ENCODE measurements at places on chromosomes 6 and 20.

DNA sequence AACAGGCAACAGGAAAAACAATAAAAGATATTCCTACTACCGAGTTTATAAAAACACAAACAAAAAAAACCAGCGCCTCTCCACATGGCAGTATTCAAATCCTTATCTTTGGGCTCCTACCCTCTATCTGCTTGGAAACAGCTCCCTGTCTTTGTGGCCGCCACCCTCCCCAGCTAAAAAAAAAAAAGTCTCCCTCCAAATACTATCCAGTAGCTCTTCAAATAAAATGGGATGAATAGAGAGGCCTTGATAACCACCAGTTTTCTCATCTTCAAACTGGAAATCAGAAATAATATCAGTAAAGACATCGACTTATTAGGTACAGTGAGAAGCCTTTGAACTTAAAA is 96.2 kb downstream of the PSMG4 start:
- no peak for DNase-seq

GRCh38 chr20:43766385-43766784 is 39.6 kb upstream of the GTSF1L start:
- no peak for DNase-seq

DNA sequence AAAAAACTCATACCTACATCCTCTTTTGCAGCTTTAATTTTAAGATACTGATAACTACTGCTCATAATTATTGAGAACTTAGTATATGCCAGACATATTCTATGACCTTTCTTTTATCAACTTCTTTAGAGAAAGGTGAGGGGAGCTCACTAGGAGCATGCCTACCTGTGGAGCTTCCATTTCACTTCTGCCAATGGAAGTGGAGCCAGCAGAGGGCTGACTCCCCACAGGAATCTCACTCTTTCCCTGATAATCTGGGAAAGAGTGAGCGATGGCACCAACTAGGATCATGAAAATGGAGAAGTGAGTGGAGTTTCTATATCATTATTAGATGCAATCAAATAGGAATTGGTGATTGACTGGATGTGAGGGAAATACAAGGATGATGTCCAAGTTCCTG is 484.9 kb downstream of the LMBRD1 start:
- no peak for DNase-seq

DNA sequence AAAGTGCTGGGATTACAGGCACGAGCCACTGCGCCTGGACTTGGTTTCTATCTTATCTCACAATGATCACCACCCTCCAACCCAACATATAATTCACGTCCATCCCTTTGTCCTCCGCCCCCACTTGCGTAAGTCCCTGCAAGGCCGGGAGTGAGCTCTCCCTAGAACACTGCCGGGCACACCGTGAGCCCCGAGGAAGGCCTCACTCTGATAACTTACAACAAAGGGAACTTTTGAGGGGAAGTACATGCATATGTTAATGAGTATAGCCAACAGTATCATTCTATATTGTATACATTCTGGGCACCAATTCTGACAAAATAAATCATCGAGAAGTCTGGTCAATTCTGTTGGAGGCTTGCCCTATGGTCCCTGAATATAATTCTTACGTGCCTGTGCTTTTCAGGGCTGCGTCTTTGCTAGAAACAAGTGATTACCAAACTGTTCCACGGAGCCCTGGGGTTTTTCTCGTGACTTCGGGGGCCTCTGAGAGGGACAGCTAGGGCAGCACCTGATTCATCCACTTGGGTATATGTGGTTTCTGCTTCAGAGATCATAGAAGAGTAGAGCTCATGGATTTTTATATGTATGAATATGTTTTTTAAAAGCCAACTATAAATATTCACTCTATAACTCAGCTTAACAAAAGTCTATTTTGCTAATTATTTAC is 469.8 kb upstream of the AGPAT4 start:
- no peak for DNase-seq

- DNase-seq = no peak
Observed at GRCh38 chr20:5660346-5660745, 89.9 kb upstream of the SHLD1 start.

- no peak for DNase-seq
Observed at GRCh38 chr6:121441477-121441876, 6.0 kb downstream of the GJA1 start.

DNA sequence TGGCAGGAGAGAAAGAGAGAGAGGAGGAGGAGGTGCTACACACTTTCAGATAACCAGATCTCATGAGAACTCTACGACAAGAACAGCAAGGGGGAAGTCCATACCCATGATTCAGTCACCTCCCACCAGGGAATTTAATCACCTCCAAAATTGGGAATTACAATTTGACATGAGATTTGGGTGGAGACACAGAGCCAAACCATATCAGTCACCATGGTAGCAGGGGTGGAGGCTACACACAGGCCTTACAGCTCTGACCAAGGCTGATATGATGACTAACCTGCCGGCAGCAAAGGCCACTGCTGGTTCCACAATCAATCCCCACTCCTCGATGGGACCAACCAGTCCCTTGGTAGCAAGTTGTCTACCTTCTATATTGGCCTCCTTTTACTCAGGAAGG is 13.6 kb upstream of the RBM24 start:
- DNase-seq = no peak

- no peak for DNase-seq
Observed at GRCh38 chr6:162485464-162485863, 242.1 kb downstream of the PRKN start.

GRCh38 chr6:103404799-103405198 is 1454.9 kb downstream of the HACE1 start:
- no peak for DNase-seq

- DNase-seq = no peak
Observed at GRCh38 chr6:159939591-159940016, 29.3 kb upstream of the IGF2R start.

GRCh38 chr20:62989201-62989601 is 17.6 kb downstream of the BHLHE23 start:
- DNase-seq = no peak

DNA sequence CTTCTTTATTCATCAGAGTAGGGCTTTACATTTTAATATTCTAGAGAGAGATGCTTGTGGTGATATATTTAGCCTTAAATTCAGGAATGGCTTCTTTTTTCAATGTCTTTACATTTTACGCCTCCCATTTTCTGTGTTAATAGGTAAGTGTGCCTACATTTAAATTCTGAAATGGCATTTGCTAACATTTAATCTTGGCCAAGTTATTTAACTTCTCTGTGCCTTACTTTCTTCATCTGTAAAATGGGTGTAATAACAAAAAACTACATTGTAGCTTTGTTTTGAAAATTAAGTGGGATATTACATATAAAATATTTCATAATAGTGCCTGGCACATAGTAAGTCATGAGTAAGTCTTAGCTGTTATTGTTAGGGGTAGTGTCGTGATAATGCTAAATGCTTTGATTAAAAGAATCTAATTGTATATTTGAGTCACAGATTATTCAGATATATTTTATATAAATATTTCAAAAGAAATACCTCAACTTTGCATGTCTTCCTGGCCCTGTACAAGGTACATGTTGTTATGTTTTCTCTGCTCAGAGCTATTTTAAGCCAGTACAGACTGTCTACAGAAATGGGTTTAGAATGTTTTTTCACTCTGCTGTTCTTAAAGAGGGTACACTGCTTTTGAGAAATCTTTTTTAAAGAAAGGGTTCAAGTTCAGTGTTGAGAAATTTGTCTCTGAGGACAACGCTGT is 18.8 kb downstream of the CARMIL1 start:
- DNase-seq = no peak

GRCh38 chr6:155188707-155189496 is 74.9 kb upstream of the CLDN20 start:
- peak; percentile 96 for DNase-seq

- DNase-seq = no peak
Observed at GRCh38 chr20:44552050-44552449, 30.2 kb upstream of the SERINC3 start.

GRCh38 chr6:6230286-6230685 is 90.2 kb downstream of the F13A1 start:
- no peak for DNase-seq

- DNase-seq = no peak
Observed at GRCh38 chr20:32336918-32337347, 21.2 kb upstream of the ASXL1 start.

DNA sequence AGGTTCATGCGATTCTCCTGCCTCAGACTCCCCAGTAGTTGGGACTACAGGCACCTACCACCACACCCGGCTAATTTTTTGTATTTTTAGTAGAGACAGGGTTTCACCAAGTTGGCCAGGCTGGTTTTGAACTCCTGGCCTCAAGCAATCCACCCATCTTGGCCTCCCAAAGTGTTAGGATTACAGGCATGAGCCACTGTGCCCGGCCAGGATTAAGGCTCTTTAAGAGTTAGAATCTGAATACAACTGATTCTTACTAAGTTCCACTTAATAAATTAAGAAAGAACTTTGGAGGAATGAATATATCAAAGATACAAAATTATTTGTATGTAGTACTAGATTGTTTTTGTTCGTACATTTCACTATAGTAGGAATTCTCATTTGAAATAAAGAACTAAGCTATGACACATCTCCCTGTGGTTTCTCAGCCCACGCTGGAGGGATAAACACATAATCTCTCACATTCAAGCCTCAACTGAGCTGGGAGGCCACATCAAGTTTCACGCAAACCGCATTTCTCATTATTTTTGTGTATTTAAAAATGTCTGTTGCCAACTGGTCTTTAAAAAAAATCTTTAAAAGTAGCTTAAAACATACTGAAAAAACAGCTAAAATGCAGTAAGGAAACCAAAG is 34.2 kb downstream of the DTNBP1 start:
- DNase-seq = peak; percentile 68

GRCh38 chr6:67736816-67737215 is 898.3 kb upstream of the ADGRB3 start:
- DNase-seq = no peak

GRCh38 chr20:36820073-36820472 is 46.5 kb upstream of the DSN1 start:
- DNase-seq = no peak

DNA sequence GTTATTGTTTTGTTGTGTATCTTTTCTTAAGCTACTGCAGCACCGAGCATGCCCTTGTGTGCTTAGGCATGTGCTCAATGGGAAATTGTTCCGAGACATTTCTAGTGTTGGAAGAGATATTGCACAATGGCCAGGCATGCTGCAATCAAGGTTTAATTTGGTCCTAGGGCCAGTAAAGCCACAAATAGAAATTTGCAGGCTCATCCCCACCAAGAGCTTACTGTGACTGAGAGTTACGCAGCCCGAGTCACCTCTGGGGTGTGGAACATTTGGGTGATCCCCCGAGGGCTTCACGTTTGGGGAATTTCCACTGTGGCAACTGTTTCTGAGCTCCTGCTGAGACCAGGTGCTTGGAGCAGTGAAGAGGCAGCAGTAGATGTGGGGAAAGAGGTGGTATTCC is 65.8 kb downstream of the ADTRP start:
- no peak for DNase-seq

DNA sequence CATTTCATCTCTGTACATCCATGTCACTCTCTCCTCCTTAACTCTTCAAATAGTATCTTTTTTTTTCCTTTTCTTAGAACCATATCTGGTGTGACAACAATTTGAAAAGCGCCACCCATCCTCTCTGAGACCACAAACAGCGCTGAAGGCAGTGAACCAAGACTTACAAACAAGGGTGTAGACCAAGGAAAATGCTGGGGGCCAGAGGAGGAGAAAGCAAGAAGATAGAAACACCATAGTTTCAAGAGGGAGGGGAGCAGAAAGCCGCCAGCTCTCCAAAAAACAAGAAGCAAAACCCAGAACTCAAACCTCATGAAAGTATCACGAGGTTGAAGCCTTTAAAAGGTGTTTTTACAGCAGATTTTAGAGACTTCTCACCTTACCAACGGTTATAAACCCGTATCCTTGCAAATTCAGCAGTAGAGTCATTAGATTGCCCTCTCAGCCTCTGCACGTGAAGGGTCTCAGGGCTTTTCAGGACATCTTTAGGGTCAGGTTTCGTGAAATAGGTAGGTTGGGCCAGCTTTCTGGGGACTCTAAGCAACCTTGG is 13.3 kb upstream of the RIPOR2 start:
- DNase-seq = no peak

GRCh38 chr6:136646377-136646776 is 96.2 kb upstream of the MAP7 start:
- DNase-seq = no peak

GRCh38 chr6:152859225-152859624 is 108.6 kb downstream of the VIP start:
- DNase-seq = no peak

- DNase-seq = no peak
Observed at GRCh38 chr6:36563237-36563927, 16.1 kb upstream of the STK38 start.

DNA sequence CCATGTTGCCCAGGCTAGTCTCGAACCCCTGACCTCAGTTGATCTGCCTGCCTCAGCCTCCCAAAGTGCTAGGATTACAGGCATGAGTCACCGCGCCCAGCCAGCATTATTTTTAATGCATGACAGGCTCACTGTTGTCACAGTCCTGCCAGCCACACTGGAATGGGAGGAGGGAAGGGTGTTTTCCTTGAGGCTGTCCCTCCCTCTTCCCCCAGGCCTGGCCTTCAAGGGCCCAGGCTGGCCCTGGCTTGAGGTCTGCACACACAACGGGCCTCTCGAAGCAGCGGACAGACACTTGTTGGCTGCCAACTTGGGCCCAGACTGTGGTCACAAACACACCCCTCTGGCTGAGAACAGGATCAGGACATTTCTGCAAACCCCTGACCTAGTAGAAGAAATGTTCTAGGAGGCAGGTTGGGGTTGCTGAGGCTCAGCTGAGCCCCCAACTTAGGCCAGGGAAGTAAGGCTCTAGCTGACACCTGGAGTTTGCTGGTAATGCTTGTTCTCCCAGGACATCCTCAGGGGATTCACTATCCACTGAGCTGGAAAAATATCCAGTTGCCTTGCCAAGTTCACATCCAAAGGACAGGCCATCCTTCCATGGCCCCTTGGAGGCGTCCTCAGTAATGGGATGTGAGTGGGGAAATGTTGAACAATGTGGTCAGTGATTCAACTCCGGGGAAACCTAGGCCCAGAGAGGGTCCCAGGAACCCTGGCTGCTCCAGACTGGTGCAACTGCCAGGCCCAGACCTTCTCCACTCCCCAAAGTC is 9.9 kb downstream of the SNTA1 start:
- DNase-seq = no peak

DNA sequence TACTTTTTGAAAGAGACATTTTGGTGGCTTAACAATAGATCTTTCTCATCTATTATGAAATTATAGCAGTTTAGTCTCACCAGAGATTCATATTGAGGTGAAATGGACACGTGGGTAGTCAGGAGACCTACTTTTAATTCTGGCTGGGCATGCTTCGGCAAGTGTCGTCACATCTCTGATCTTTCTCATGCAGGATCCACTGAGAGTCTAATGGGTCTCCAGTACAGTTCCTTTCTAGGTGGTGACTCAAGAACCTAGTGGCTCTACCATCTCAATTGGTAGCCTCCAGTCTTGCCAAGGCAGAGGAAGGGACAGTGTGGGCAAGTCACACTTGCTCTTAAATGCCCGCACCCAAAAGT is 94.9 kb downstream of the KCNB1 start:
- DNase-seq = no peak

- no peak for DNase-seq
Observed at GRCh38 chr6:131791476-131791875, 16.3 kb upstream of the ENPP1 start.

Measured in fibroblast of skin of left quadriceps (primary cell).